Keratinocyte (primary cell): ENCODE measurements at places on chromosomes 13 and 19.
A peak's percentile ranks its signal among the peaks of the same experiment; 100 is the strongest.

DNA sequence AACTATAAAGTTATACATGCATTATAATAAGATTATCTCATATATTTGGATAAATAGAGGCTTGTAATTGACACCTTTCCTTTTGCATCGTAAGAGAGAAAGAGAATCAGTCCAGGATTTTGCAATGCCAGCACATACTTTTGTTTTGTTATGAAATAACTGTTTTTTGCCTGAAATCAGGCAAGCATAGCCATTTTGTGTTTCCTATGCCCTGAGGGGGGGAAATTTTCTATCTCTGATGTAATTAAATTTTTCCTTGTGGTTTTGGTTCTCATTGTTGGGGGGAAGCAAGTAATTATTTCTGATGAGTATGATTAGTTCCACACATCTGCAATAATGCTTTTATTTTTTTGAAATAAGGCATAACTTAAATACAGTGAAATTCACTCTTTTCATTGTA is 229.4 kb downstream of the NDFIP2 start:
- no peaks in the 10 kb centered on the region for H3K36me3 ChIP-seq
- no peak overlapping the region for H3K4me3 ChIP-seq
- H3K27me3 ChIP-seq, result no peaks in the 10 kb centered on the region
- no peak for DNase-seq

- peaks cover 52% of the 10 kb centered on the region for H3K27me3 ChIP-seq
- H3K27ac ChIP-seq, result no peak overlapping the region
- no peaks in the 10 kb centered on the region for H3K36me3 ChIP-seq
- H3K4me1 ChIP-seq, result peaks cover 28% of the 10 kb centered on the region
- peak; percentile 88 for DNase-seq
- H3K4me3 ChIP-seq, result peak overlapping the region; percentile 59
Observed at GRCh38 chr19:46634045-46634655, 1.9 kb downstream of the GNG8 start.

DNA sequence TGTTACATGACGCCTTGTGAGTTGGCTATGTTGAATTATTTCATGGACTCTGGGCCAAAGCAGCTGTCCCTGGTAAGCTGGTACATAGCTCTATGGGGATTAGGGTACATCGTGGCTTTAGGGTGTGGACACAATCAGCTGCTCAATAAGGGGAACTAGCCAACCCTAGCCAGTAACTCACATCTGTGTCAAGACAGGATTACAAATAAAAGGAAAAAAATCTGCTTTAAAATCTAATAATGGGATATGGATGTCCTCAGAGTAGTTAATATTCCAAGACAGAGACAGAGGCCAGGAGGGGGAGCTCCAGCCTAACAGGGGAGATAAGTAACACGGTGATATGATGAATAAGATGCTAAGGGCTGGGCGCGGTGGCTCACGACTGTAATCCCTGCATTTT is 21.1 kb upstream of the ZNF766 start:
- no peaks in the 10 kb centered on the region for H3K36me3 ChIP-seq
- no peak overlapping the region for H3K27ac ChIP-seq
- H3K4me1 ChIP-seq, result no peaks in the 10 kb centered on the region
- no peaks in the 10 kb centered on the region for H3K27me3 ChIP-seq
- DNase-seq, result no peak
- H3K4me3 ChIP-seq, result no peak overlapping the region

GRCh38 chr13:79966493-79966895 is 374.4 kb downstream of the SPRY2 start:
- H3K27me3 ChIP-seq, result no peaks in the 10 kb centered on the region
- no peak overlapping the region for H3K27ac ChIP-seq
- H3K36me3 ChIP-seq, result no peaks in the 10 kb centered on the region

- H3K4me3 ChIP-seq, result no peak overlapping the region
- DNase-seq, result no peak
- H3K36me3 ChIP-seq, result no peaks in the 10 kb centered on the region
- no peaks in the 10 kb centered on the region for H3K27me3 ChIP-seq
- H3K27ac ChIP-seq, result no peak overlapping the region
Observed at GRCh38 chr13:37138926-37139325, 33.5 kb upstream of the CSNK1A1L start.

- DNase-seq, result no peak
- peak overlapping the region; percentile 98 for H3K27ac ChIP-seq
- H3K36me3 ChIP-seq, result peaks cover 2% of the 10 kb centered on the region
Observed at GRCh38 chr13:33280923-33281322, 4.6 kb downstream of the STARD13 start.

GRCh38 chr13:51327961-51328360 is 11.5 kb upstream of the SERPINE3 start:
- no peak overlapping the region for H3K4me3 ChIP-seq
- DNase-seq, result no peak
- H3K4me1 ChIP-seq, result no peaks in the 10 kb centered on the region
- no peak overlapping the region for H3K27ac ChIP-seq
- H3K36me3 ChIP-seq, result no peaks in the 10 kb centered on the region
- no peaks in the 10 kb centered on the region for H3K27me3 ChIP-seq

DNA sequence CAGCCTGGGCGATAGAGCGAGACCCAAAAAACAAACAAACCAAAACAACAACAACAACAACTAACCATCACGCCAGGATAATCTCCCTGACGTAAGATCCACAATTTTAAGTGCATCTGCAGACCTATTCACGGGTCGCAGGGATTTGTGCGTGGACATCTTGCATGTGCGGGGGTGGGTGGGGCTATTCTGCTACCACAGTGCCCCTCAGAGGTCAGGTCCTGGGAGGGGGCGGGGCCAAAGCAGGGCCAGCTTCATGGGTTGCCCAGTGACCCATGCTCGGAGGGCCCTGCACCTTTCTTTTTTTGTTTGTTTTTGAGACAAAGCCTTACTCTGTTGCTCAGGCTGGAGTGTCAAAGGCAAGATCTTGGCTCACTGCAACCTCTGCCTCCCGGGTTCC is 2.6 kb upstream of the CDC42EP5 start:
- DNase-seq, result no peak
- no peaks in the 10 kb centered on the region for H3K27me3 ChIP-seq
- no peak overlapping the region for H3K27ac ChIP-seq
- H3K36me3 ChIP-seq, result no peaks in the 10 kb centered on the region

DNA sequence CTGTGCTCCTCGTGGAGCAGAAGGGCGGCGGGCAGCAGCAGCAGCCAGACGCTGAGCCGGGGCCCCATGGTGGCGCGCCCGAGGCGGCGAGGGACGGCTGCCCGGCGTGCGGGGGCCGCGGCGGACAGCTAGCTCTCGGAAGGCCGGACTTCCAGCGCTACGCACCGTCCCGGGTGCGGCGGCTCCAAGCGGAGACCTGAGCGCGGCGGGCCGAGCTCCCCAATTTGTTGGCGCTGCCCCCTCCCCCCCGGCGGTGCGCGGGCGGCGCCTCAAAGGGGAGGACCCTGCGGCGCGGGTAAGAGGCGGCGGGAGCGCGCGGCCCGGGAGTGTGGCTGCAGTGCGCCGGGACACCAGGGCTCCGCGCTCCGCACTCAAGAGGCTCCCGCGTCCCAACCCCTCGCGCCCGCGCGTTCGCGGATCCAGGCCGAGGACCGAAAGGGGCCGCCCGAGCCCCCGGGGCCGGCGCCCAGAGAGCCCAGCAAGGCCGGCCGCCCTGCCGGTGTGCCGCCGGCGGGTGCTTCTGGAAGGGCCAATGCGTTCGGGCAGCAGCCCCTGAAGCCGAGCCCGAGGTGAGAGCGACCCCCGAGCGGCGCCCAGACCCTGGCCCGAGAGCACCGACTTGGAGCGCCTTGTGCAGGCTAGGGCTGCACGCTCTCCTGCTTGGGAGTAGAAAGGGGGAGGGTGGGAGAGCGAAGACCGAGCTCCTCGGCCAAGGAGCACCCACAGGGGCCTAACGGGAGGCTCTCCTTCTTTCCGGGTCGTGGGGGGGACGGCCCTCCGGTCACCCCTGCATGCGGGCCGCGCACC is at the start of the genes COL4A1 and COL4A2:
Gene COL4A1 (minus strand): TSS at position 198 of the 807 bp plus-strand sequence. CDS start 130 bp downstream, at position 68.
Gene COL4A2 (plus strand): TSS at position 325 of the 807 bp plus-strand sequence. CDS start 620 bp downstream, outside the sequence.
- no peaks in the 10 kb centered on the region for H3K27me3 ChIP-seq
- peaks cover 14% of the 10 kb centered on the region for H3K36me3 ChIP-seq
- H3K4me1 ChIP-seq, result peaks cover 42% of the 10 kb centered on the region
- peak within 1 kb of the TSS; percentile 92 for H3K4me3 ChIP-seq
- H3K27ac ChIP-seq, result peak within 1 kb of the TSS; percentile 54
- no peak for DNase-seq

DNA sequence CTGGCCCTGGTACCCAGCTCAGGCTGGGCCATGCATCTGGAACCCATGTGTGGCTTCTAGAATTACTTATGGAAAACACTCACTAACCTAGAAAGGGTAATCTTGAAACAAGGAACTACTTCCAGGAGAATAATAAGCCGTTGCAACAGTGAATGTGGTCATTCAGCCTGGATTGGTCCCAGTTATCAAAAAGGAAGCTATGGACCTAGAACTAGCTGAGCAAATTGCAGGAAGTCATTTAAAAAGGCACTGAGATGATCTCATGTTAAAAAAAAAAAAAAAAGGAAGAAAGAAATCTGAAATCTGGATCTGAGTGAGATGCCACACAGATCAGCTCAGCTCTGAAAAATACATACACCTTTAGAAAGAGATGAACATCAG is 59.6 kb downstream of the DCT start:
- H3K36me3 ChIP-seq, result no peaks in the 10 kb centered on the region
- no peak overlapping the region for H3K27ac ChIP-seq
- H3K4me3 ChIP-seq, result no peak overlapping the region
- no peak for DNase-seq
- no peaks in the 10 kb centered on the region for H3K4me1 ChIP-seq

- H3K27me3 ChIP-seq, result no peaks in the 10 kb centered on the region
- H3K27ac ChIP-seq, result no peak within 1 kb of the TSS
- peak within 1 kb of the TSS; percentile 75 for H3K4me3 ChIP-seq
- peaks cover 22% of the 10 kb centered on the region for H3K4me1 ChIP-seq
Observed at GRCh38 chr19:17718947-17719711, at the start of gene MAP1S. MAP1S (plus strand) TSS chr19:17719480; CDS start chr19:17719503, 23 bp downstream.

DNA sequence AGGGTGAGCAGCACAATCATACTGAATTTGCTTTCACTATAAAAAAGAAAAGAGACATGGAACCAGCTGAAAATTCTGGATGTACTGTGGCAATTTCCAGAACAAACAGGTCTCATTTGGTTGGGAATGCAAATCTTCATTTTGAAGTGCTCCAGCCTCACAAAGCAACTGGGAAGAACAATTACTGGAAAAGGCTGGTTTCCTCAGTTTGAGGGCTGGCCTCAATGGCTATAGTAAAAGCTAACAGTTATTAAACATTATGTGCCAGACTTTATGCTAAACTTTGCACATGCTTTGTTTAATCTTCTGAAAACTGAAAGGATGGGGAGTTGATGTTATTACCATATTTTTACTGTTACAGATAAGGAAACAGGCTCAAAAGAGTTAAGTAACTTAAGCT is 3.0 kb downstream of the OBI1 start:
- no peak overlapping the region for H3K4me3 ChIP-seq
- H3K27ac ChIP-seq, result no peak overlapping the region
- no peaks in the 10 kb centered on the region for H3K27me3 ChIP-seq
- peaks cover 7% of the 10 kb centered on the region for H3K4me1 ChIP-seq
- no peak for DNase-seq
- no peaks in the 10 kb centered on the region for H3K36me3 ChIP-seq

GRCh38 chr13:76848596-76848995 is 37.6 kb downstream of the KCTD12 start:
- H3K36me3 ChIP-seq, result no peaks in the 10 kb centered on the region
- H3K4me1 ChIP-seq, result peaks cover 15% of the 10 kb centered on the region
- no peak overlapping the region for H3K27ac ChIP-seq
- no peak for DNase-seq
- no peaks in the 10 kb centered on the region for H3K27me3 ChIP-seq
